Activated naive CD4-positive, alpha-beta T cell treated with anti-CD3 and anti-CD28 coated beads, Interleukin-2, amount 50 U/mL, for 72 hours (primary cell): ENCODE measurements at places on chromosomes 2 and 18.

- no peak for DNase-seq
Observed at GRCh38 chr2:225037415-225038230, 4.6 kb downstream of the DOCK10 start.

- DNase-seq: no peak
Observed at GRCh38 chr2:130756053-130756873, 923 bp downstream of the AMER3 start.

DNA sequence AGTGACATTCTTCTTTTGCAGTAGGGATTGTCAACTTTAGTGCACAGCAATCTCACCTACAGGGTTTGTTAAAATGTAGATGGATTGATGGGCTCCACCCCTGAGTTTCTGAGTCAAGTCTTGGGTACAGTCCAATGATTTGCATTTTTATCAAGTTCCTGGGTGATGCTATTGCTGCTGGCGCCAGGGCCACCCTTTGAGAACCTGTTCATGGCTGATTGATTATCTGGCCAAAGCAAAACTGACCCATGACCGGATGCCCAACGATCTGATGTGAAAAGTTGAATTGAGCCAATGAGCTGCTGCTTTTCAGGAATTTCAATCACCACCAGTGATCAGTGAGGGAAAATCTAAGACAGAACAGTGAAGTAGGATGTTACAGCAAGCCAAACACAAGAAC lies 675.3 kb downstream of the TMEM182 start:
- no peak for DNase-seq

DNA sequence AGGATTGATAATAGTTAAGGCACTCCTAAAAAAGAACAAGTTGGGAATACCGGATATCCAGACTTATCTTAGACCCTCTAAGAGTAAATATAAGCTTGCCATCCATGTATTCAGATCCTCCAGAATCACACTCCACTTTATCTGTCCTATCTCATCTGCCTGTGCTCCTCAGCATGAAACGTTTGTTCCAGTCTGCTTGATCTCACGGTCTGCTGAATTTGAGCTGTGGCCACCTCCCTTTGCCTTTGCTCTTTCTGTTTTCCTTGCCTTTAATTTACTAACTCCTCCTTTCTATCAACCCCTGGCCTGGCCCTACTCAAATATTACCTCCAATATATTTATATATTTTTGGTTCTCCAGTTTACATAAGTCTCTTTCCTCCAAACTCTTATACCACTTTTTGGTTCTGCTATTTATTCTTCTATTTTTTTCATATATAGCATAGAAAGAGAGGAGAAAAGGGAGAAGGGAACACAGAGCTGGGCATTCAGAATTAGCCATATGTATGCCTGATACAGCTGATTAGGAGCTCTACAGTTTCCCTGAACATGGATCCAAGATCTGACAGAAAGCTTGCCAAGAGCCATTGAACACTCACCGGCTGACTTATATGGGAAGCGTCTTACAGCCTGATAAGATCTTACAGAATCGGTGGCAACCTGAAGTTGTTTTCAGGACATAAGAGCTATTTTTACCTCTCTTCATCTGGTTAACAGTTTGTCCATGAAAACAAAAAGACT lies 21.8 kb upstream of the DNAJC27 start:
- no peak for DNase-seq

DNA sequence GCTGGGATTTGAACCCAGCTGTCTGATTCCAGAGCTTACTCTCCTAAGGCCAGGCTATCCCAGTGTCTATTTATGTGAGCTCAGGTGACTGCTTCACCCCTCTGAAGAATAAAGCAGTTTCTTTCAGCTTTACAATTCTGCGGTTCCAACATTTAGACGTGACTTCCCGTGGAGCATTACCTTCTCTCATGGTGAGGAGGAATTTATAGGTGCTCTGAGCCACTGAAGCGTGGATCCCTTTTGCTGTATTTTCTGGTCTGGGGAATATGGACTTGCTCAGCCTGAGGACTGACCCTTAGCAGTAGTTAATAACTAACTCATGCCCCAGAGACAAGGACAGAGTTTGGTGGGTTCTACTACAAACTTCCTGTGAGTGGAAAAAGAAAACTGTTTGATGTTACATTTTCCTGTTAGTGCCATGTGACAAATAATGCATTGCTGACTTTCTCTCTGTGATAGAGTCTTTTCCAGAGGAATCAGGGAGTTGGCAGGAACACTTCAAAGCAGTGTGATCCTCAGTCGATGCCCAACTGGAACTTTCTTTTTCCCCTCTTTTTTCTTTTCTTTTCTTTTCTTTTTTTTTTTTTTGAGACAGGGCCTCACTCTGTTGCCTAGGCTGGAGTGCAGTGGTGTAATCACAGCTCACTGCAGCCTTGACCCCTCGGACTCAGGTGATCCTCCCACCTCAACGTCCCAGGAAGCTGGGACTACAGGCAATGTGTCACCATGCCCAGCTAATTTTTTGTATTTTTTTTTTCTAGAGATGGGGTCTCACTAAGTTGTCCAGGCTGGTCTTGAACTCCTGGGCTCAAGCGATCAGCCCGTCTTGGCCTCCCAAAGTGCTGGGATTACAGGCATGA lies 21.9 kb downstream of the CASP10 start:
- DNase-seq: no peak

DNA sequence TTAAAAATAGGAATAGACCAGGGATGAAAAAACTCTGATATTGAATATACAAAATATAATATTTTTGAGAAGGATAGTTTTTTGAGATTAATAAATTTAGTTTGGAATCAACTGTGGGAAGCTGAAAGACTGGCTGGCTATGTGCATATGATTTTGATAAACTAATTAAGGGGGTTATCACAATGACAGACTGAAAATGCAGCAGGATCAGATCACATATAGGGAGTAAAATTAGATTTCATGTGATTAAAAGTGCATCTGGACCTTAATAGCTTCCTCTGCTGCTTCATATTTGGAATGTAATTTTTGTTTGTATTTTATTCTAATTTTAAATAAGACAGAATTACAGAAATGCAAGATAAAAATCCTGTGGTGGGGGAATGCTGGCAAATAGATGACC lies 111.7 kb downstream of the CCDC102B start:
- no peak for DNase-seq

GRCh38 chr2:202963712-202964111 lies 51.0 kb upstream of the NBEAL1 start:
- no peak for DNase-seq
